T-cell (primary cell): ENCODE measurements at places on chromosomes 2 and 18. TPM values are rescaled to one million over a fixed set of nuclear protein-coding genes. Genes with fewer than 3 reads are reported as not detected.

- DNase-seq = no peak
Observed at GRCh38 chr2:112829101-112829960, 7.2 kb downstream of the IL1B start.

DNA sequence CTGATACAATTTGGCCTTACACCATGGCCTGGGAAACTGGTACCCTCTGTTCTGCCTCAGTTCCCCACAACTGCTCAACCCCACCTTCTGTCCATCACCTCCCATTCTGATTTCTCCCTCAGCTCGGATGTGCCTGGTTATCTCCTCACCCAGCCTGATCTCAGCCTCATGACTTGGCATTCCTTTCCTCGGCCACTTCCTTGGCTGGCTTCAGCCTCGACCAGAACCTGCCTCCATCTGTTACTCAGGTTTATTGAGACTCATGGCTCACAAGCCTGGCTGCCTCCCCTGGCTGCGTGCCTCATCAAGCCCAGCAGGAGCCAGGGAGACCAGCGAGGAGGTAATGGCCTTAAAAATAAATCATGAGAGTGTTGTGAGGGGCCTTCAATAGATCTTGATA is 356.2 kb upstream of the SPRED2 start:
- DNase-seq = no peak

GRCh38 chr2:157793053-157793612 is 83.0 kb downstream of the ACVR1 start:
- DNase-seq = no peak

The CYTIP gene
- total RNA-seq = 273 TPM

GRCh38 chr2:220275454-220275853 is 648.0 kb downstream of the SLC4A3 start:
- no peak for DNase-seq

GRCh38 chr2:99852956-99853355 is 289.4 kb downstream of the AFF3 start:
- DNase-seq = no peak

- DNase-seq = no peak
Observed at GRCh38 chr18:64270608-64271007, 121.7 kb upstream of the LINC00305 start.

DNA sequence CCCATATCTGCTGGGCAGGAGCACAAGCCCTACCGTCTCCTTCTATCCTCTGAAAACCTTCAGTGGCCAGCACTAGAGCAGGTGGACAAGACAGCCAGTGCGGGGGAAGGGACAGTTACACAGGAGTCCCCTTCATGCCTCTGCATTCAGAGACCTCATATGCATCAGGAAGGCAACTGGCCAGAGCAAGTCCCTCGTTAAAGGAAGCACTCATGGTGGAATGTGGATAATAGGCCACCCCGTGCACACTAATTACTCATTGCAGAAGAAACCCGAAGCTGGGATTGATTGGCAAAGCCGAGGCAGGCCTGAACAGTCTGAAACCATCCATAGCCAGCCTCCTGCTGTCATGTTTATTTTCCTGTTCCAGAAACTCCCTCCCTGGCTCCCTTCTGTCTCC is 11.2 kb downstream of the KIAA2012 start:
- DNase-seq = no peak

The FOXI3 gene
- not detected for total RNA-seq

DNA sequence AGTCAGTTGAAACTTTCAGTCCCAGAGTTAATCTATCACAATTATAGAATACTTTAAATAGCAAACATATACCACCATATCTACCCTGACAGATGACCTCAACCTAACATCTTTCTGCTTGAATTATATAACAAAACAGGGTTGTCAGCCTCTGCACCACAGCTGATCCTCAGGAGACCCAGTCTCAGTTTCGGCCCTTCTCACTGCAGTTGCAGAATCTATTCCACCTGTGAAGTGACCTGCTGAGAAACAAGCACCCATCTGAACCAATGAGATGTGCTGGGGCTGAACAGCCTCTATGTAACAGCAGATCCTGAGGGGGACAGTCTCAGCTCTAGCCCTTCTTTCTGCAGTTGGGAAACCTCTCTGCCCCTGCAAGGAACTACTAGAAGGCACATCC is 567.6 kb downstream of the KCNJ3 start:
- no peak for DNase-seq

The COL3A1 gene
- not detected for total RNA-seq

DNA sequence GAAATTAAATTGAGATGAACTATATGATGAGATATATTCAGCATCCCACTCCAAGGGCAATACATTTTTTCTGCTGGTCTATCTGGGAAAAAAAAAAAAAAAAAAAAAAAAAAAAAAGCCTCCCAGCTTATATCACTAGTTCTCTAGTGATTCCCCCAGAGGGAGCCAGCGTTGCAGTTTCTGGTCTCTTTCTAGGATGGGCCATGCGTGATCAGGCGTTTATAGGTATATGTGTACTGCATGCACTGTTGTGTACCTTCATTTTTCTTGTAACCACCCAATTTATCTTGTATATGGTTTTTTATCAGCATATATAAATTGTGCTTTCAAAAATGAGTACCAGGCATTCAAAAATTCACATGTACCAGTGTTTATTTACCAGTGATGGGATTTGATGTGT is 35.1 kb downstream of the DCDC2C start:
- no peak for DNase-seq

The HOXD1 gene
- not detected for total RNA-seq

- DNase-seq = no peak
Observed at GRCh38 chr2:9983401-9984216, 32.1 kb downstream of the GRHL1 start.

The C2orf92 gene
- 16.6 TPM for total RNA-seq

The CREB1 gene
- 107 TPM for total RNA-seq

The AQP4 gene
- total RNA-seq = 0.35 TPM

The MROH2A gene
- not detected for total RNA-seq

DNA sequence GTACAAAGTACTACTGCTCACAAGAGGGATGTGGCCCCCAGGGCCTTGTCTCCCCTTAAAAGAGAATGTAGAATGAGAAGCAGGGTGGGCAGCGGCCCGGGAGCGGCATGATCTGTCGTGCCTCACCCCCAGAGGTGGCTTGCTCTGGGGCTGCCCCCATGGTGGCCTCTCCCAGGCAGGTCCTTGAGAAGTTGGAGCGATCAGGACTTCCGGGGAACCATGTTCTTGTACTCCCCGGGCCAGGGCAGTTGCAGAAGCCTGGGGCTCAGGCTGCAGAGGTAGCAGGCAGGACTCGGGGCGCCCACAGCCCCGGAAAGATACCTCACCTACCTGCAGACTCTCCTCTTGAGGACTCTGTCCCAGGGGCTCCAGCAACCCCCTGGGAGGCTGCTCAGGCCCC is 62.6 kb downstream of the CYP26B1 start:
- DNase-seq = no peak

DNA sequence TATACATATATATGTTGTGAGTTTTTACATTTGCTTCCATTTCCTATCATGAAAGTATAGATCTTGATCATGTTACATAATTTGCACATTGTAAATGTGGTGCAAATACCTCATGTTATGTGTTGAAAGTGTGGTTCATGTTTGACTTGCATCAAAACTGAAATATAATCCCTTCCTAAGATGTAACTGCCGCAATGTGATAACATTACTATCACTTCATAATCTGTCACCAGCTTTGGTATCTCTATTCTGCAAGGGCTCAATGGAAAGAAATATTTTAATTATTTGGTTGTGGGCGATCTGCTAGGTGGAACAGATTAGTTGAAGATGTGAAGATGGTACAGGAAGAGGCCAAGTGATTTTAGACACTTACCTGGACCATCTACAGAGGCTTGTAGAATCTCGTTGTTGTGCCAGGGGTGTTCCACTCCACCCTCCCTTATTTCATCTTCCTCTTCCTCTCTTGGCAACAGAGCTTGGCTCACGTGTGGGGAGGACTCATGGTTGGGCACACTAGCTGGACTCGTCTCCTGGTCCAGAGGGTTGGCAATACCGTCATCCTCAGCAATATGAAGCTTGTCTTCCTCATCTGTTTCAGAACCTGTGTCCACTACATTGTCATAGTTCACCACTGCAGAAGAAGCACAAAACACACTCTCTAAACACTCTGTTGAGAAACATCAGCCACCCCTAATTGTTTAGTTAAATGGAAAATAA is 90.4 kb downstream of the ZEB2 start:
- no peak for DNase-seq

GRCh38 chr18:38575023-38575422 is 1009.4 kb upstream of the CELF4 start:
- no peak for DNase-seq

The MOB4 gene
- 17.7 TPM for total RNA-seq

GRCh38 chr18:47175283-47175897 is 774 bp downstream of the IER3IP1 start:
- no peak for DNase-seq

The GAD1 gene
- total RNA-seq = not detected

The IL36B gene
- total RNA-seq = not detected

The DCDC2C gene
- not detected for total RNA-seq

- DNase-seq = no peak
Observed at GRCh38 chr2:129902731-129903585, 76.5 kb upstream of the RAB6C start.

DNA sequence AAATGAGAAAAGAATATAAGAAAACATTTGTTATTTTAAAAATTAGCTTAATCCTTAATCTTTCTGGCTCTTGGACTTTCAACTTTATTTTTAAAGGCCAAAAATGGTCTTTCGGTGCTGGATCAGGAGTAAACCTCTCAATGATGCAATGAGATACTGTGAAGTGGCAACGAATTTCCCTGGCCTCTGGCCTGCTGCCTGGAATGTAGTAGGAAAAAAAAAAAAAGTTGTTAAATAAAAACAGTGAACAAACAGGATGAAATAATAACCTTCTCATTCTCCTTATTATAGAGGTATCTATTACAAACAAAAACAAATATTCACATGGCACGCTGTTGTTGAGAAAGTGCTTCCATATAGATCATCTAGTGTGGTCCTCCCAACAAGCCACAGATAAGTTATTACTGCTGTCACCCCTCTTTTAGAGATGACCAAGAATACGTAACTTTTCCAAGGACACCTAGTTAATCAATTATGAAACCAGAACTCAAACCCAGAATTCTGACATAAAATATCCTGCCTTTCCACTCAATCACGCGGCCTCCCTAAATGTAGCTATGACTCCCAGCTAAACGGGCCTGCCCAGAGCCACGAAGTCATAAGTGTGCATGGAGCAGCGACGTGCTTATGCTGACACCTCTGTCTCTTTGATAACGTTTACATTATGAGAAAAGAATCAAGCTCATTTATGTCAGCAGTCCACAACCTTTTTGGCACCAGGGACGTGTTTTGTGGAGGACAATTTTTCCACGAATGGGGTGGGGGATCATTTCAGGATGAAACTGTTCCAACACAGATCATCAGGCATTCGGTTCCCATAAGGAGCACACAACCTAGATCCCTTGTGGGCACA is 170.9 kb downstream of the BCL2 start:
- no peak for DNase-seq

DNA sequence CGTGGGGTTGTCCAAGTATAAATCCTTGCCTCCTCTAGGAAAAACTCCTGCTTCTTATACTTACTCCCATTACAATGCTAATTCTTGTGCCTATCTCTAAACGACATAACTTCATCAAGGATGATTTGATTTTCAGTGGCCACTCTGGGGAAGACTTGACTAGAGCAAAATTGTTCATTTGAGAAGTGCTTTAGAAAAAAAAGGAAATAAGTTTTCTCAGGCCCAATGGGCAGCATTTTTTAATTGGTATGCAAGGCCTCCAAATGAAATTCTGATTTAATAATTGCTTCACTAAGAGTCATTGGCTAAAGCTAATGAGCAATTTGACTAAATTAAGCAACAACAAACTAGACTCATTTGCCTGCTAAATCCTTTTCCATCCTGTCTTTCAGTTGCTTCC is 496.1 kb downstream of the TSN start:
- DNase-seq = no peak

DNA sequence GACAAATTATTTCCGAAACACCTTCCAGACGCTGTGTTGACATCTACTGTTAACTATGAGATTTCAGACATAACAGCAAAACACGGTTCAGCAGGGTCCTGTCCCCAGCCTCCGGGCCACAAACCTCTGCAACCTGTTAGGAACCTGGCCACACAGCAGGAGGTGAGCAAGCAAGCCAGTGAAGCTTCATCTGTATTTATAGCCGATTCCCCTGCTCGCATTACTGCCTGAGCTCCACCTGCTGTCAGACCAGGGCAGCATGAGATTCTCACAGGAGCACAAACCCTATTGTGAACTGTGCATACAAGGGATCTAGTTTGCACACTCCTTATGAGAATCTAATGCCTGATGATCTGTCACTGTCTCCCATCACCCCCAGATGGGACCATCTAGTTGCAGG is 31.1 kb downstream of the NDUFA10 start:
- no peak for DNase-seq

- no peak for DNase-seq
Observed at GRCh38 chr2:132670496-132671150, 618 bp upstream of the LYPD1 start.

DNA sequence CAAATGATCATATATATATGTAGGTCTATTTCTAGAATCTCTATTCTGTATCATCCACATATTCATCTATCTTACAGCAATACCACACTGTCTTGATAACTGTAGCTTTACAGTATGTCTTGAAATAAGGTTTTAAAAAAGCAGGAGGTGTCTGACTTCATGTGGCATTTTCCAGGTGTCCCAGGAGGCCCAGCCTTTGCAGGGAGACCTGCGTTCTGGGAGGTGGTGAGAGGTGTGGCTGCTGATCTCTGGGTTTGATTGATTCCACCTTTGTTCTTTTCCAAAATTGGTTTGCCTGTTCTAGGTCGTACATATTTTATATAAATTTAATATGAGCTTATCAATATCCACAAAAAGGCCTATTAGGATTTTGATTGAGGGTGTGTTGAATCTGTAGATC is 26.6 kb downstream of the DPYSL5 start:
- DNase-seq = no peak

The NT5C1B gene
- not detected for total RNA-seq

DNA sequence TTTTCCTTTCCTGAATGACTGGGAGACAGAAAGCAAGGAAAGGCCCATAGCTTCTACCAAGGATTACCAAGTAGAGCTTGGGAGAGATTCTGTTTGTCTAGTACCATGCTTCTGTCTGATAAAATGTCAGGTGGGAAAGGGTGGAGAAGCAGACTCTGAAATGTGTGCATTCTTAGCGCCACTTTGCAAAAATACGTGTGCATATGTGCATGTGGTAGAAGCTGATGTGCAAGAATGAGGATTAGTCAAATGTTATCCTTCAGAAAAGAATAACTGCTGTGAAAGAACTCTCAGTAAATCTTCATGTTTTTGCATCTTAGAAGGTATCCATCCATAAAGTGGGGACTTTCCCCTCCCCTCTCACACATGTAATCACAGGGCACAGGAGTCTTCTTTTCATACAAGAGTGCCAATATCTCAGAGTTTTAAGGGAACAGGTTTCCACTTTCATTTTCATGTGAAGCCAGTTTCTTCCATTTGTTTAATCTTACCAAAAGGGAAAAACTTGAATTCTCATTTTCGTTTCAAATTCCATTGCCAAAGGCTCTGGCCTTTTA is 15.4 kb upstream of the DGKD start:
- no peak for DNase-seq
